ENCODE measurements at places on chromosomes 6 and 20.
A peak's percentile ranks its signal among the peaks of the same experiment; 100 is the strongest.

- DNase-seq: no peak
Observed at GRCh38 chr6:169866668-169867521, 115.5 kb downstream of the ERMARD start.

DNA sequence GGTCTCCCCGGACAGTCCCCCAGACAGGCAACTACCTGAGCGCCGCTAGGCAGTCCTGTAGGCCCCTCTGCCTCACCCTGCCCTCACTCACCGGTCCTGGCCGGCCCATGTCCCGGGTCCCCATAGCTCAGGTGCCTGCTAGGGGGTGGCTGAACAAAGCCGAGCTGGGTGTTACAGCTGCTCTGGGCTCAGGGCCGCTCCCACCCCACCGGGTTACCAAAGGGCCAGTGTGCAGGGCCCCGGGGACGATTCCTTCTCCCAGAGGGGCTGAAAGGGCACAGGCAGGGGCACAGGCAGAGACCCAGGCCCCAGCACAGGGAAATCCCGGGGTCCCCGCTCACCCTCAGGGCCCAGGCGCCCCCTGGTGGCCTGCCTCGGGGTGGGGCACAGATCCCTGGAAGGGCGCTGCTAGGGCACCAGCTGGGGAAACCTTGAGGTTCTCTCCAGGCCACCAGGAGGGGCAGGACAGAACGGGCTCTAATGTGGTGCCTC is 118.4 kb downstream of the GRM4 start:
- peak; percentile 17 for DNase-seq

DNA sequence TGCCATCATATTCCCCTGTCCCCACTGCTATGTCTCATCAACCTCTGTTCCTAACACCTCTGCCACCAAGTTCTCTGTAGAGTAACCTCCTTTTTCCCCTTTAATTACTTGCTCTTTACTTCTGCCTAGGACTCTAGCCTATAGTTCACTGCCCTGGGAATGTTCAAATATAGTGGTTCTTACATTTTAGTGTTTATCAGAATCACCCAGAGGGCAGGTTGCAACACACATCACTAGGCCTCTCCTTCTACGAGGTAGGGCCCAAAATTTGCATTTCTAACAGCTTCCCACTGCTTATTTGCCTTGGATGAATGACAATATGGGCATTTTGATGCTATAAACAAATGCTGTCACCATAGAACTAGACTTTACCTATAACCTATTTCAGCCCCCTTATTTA is 23.1 kb upstream of the C6orf141 start:
- no peak for DNase-seq

GRCh38 chr6:163337958-163338357 is 76.6 kb upstream of the QKI start:
- DNase-seq: no peak

GRCh38 chr6:112030206-112030960 is 23.5 kb upstream of the CCN6 start:
- DNase-seq: no peak

DNA sequence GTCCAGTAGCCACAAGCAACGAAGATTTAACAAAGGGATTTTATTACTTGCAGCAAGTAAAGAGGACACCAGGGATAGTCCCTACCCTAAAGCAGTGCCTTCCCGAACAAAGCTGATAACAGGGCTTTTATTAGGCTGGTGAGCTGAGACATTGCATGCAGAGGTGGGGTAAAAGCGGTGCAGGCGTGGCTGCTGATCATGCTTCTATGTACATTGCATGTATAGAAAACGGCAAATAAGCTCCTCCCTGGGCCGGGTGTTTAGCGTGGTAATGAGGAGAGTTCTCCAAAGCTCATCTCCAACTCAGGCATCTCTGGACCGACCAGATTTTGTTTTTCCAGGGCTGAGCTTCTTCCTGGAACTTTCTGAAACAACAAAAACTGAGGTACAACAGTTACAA is 83.5 kb upstream of the CDH4 start:
- no peak for DNase-seq

DNA sequence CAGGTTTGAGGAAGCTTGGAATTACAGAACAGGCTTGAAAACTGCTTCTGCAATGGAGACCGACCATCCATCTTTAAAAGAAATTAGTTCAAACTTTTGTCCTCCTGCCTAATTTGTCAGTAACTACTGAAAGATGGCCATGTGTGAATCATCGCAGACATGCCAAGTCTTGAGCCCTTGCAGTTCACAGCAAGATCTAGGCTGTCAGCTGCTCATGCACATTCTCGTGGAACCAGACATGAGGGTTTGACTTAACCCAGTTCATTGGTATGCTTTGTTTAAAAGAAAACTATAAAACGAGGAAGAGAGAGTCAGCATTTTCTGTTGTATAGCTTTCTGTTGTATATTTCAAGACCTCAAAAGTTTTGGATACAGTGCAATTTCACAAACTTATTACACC is 74.0 kb upstream of the SAMD5 start:
- DNase-seq: no peak

- no peak for DNase-seq
Observed at GRCh38 chr6:44050872-44051505, 76.3 kb downstream of the MRPL14 start.

- no peak for DNase-seq
Observed at GRCh38 chr20:22698259-22698842, 114.0 kb upstream of the FOXA2 start.

- no peak for DNase-seq
Observed at GRCh38 chr6:21666853-21667681, 73.5 kb downstream of the SOX4 start.

DNA sequence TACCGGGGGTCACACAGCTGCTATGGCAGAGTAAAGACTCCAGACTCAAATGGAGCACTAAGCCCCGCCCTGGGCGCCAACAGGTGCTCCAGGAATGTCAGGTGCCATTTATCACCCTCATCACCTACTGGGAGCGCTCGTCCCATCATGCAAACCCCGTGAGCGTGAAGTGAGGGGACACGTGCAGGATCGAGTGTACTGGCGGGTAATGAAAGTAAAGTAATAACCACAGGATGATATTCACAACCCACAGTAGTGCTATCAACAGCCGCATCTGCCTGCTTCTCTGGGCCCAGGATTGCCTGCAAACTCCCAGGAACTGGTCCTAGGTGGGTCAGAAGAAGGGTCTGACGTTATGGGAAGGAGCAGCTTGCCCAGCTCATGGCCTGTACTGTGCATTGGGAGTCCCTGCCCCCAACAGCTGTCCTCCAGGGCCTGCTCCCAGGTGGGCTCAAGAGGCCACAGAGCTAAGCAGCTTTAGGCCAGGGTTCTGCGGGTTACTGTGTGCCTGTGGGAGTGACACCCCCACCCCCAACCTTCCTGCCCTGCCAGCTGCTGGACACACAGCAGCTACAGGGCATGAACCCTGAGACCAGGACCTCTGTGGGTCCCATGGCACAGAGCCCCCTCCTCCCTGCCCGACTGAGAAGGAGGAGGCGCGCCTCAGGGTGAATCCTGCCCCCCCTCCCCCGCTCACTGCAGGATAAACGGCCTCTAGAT is 120.5 kb upstream of the SULF2 start:
- no peak for DNase-seq

GRCh38 chr6:44415873-44416502 is 28.5 kb downstream of the CDC5L start:
- no peak for DNase-seq

DNA sequence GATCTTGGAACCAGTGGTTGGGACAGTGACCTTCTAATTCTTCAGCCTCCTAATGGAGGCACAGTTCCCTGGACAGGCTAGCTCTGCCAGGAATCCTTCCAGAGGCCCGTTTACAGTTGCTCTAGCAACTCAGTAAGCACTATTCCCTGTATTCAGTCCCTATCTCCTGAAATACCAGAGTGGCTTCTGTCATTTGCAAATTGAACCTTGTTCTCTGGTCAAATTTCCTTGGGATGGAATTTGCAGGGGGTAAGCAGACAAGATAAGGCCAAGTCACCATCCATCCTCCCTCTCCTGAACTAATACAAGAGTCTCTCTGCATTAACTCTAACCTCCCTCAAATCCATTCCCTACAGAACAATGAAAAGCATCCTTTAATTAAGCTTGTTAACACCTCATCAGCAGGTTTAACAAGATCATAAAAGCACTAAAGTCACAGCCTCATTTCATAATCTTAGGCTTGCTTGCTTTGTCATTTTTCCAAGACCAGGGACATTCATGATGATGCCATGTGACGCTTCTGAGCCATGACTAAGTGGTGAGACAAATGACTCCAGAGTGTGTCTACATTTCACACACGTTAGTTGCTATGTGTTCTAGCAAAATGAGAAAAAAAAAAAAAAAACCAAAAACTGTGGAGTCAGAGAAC is 37.1 kb downstream of the SLC22A23 start:
- no peak for DNase-seq

DNA sequence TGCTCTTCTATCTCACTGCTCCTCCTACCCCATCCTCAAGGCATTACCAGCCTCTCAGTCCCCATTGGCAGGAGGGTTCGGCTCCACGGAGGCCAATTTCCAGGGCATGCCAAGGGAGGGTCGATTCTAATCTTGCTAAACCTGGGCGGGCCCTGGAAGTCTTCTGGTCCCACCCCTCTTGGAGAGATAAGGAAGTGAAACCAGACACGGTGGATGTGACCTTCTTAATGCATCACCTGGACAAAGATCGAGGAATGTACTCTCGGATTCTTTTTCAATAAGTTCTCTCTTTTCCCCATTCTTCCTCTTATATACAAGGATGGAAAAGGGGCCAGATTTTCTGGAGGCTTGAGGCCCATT is 112.2 kb upstream of the ARMC2 start:
- DNase-seq: no peak

DNA sequence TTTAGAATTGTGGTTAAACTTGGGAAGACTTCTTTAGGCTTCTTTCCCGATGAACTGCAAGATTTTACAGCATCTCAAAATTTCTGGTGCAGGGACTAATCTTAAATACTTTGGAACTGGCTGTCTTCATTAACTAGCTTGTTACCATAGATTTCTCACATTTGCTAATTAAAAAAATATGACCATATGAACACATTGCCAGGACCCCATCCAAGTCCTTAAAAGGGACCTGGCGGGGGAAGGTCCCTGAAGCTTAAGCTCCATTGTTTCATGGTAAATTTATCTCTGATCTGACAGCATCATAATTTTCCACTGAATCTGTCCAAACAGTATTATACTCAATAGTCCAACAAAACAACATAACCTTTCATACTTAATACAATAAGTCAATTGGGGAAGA is 517.8 kb upstream of the FLRT3 start:
- no peak for DNase-seq

GRCh38 chr20:62907384-62908317 is 18.7 kb downstream of the DIDO1 start:
- no peak for DNase-seq

GRCh38 chr20:62530643-62531032 is 54.8 kb upstream of the GATA5 start:
- no peak for DNase-seq

GRCh38 chr20:33828967-33829560 is 17.9 kb downstream of the CHMP4B start:
- DNase-seq: no peak

DNA sequence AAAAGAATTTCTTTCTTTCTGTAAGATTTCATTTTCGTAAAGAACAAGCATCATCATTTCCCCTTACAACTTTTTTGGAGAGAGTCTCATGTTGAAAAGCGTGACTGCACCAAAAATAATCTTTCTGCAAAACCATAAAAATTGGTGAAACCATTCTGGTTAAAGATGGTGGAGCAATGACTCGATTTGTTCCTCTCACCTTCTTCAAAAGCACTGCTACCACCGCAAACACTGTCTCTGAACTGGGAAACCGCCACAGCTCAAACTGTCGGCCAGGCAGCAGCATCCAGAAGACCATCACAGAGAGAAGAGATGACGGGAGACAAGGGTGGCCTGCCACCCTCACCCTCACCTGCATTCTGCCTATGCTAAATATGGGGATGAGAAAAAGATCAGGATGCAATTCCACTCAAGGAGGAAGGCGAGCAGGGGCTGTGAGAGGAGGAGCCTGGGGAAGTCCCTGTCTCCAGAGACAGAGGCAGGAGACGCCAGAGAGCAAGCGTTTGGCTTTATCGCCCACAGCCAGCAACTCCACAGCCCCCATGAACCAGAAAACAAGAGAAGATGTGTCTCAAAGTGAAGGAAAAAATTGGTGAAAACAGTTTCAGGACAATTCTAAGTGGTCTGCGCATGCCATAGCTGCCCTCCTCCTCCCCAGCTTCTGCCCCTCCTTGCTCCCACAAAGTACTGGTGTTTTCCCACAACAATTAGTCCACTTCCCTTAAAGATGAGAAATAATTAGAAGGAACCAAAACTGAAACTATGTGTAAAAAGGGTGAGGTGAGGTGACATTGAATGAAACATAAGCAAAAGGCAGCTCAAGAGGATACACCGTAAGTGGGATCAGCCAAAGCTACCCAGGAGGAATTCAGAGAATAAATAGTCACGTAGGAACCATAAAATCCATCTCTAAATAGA is 255.5 kb downstream of the KIF16B start:
- DNase-seq: no peak

- no peak for DNase-seq
Observed at GRCh38 chr6:158242071-158242606, 70.1 kb upstream of the TULP4 start.

- DNase-seq: no peak
Observed at GRCh38 chr6:88741071-88741470, 222.3 kb downstream of the RNGTT start.

GRCh38 chr20:23257106-23257761 is 93.4 kb upstream of the NXT1 start:
- no peak for DNase-seq

GRCh38 chr6:128350416-128351254 is 169.8 kb downstream of the PTPRK start:
- no peak for DNase-seq

DNA sequence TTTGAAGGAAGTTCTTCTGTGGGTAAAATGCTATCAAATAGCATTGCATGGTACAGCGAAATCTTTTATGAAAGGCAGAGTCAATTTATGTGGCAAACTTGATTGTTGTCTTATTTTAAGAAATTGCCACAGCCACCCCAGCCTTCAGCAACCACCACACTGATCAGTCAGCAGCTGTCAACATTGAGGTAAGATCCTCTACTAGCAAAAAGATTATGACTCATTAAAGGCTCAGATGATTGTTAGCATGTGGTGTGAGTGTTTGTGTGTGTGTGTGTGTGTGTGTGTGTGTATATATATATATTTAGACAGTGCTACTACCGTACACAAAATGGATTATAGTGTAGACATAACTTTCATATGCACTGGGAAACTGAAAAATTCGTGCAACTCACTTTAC is 27.8 kb downstream of the LRRN4 start:
- DNase-seq: no peak

GRCh38 chr6:7008451-7008988 is 99.2 kb upstream of the RREB1 start:
- no peak for DNase-seq

DNA sequence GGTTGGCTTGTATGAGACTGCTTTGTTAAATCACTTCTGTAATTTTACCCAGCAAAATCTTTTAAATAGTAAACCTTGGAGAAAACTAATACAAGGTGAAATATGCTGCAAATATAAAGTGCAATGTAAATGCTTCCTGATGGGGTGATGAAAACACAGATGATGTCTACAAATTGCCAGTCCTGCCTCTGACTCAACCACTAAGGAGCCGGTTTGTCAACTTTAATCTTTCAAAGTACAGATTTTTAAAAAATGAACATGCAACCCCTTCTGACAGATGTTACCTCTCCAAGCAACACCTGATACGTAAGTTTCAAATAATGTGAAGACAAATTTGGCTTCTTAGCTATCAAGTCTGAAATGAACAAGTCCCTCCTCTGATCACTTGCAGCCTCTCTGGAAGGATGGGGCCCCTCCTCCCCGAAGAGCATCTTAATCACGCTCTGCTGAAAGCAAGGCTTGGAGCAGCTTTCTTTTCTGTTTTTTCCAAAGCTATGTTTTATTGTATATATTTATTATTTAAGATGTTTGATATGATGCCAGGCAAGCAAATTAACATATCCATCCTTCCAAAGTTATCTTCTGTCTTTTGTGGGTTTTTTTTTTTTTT is 196.0 kb downstream of the MYLK4 start:
- no peak for DNase-seq
